ENCODE measurements at places on chromosomes 7 and 10.
A peak's percentile ranks its signal among the peaks of the same experiment; 100 is the strongest.

DNA sequence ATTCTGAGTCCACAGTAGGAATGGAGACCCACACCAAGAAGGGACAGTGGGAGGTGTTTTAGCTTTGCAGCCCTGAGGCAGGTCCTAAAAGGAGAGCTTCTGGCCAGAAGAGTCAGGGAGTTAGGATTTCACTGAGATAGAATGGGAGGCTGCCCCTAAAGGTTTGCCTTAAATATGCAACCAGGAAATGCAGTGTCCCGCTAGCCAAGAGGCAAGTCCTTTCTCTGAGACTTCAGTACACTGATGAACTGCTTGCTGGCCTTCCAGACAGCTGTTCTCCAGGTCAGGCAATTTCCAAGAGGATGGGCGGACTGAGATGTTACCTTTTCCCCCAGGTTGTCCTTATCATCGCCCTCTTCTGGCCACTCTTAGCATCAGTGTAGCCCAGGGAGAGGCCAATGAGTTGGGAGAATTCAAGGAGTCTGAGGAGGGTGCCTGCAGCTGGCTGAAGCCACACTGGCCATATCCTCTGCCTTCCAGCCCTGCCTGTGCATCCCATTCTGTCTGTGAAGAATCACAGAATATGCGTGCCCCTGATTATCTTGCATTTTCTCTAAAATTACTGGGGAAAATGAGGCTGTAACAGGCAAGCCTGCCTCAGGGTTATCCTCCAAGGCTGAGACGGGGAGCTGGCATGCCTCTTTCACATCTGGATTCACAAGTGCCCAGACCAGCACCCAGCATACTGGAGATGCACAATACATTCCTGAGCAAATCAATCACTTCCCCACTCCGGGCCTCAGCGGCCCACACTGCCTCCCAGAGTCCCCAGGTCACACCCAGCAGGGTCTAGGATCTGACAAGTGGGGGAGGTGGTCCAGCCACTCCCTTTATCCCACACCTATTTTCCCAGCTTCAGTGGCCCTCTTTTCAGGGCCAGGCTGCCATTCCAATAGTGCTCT is 2.4 kb downstream of the TLL2 start:
- no peak for DNase-seq

- DNase-seq, result no peak
Measured at GRCh38 chr10:67837541-67838314, at the start of gene DNAJC12. Gene DNAJC12 (minus strand): TSS chr10:67838188. CDS start chr10:67838011, 177 bp downstream.

DNA sequence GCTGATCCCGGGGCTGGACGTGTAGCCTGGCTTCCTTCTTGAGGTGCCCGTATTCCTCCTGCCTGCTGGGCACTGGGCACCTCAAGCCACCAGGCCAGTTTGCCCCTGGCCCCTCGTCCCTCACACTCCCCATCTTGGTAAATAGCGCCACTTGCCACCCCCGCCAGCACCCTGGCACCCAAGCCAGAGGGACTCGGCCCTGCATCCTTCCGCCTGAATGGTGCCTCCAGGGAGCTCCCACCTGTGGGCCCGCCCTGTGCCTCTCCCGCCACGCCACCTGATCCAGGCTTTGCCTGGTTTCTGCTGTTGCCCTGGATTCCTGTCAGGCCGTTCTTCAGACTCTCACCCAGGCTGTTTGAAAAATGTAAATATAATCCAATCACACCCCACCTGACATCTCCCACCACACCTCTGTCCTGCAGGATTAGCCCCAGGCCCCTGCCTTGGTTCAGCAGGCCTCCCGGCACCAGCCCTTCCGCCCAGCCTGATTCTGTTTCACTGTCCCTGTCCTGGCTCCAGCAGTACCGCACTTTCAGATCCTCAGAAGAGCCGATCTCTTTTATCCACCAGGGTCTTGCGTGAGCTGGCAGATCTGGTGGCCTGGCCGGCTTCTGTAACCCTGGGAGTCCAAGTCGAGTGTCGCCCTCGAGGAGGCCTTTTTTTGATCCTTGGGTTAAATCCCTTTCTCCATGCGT is 33.8 kb downstream of the WIPI2 start:
- DNase-seq, result no peak

DNA sequence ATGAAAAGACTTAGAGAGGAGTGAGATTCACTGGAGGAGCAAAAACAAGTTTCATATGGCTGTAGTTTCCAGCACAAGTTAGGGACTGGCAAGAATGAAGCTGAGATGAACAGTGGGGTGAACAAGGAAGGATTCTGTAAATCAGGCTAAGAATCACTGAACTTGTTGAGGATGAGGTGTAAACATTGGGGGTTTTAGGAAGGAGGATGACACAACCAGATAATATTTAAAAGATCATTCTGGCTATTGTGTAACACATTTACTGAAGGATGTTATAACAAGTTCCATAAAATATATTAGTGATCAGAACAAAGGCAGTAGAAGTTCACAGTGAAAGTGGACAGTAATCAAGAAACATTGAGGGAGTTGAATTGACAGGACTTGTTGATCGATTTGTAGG is 68.9 kb downstream of the CD36 start:
- no peak for DNase-seq

DNA sequence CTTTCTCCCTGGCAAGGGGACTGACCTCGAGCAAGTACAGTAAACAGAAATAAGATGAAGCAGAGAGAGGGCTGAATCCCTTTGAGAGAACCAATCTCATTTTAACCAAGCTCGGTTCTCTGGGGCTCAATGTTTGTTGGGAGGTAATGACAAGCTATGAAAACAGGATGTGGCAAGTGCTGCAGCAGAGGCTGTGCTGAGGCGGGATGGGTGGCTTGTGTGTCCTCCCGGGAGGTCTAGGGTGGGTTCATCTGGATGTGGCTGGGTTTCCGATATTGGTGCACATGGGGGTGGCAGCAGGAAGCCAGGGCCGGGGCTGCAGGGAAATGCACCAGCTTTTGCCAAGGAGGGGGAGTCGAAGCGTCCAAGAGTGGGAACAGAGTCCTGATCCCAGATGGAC is 84.5 kb downstream of the AOAH start:
- no peak for DNase-seq

DNA sequence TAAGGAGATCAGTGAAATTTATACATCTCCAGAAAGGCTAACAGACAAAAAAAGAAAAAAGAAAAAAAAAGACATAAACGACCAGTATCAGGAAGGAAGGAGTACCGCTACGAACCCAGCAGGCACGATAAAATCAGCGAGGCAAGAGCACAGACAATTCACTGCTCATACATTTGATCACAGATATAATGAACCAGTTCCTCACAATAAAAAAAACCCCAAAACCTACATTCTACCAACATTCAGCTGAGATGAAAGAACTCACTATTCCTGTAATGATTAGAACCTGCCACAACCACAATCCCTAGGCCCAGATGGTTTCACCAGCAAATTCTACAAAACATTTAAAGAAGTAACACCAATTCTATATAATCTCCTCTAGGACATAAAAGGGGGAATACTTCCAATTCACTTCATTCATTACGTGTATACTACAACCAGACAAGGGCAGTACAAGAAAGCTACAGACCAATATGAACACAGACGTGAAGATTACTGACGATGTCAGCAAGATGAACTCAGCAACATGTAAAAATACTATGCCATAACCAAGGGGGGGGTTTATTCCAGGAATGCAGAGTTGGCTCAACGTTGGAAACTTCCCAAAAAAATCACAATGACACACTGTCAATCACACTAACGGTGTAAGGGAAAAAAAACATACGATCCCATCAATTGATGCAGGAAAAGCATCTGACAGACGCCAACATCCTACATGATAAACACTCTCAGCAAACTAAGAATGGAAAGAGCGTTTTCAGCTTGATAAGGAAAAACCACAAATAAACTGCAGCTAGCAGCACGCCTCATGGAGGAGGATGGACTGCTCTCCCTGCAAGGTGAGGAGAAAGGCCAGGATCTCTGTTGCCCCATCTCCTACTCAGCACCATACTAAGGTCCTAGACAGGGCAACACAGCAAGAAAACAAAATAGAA is 256.2 kb downstream of the ELFN1 start:
- no peak for DNase-seq

- no peak for DNase-seq
Measured at GRCh38 chr10:8738987-8739386, 684.5 kb downstream of the GATA3 start.

- DNase-seq, result no peak
Measured at GRCh38 chr7:157708919-157709295, 372.1 kb downstream of the DNAJB6 start.

DNA sequence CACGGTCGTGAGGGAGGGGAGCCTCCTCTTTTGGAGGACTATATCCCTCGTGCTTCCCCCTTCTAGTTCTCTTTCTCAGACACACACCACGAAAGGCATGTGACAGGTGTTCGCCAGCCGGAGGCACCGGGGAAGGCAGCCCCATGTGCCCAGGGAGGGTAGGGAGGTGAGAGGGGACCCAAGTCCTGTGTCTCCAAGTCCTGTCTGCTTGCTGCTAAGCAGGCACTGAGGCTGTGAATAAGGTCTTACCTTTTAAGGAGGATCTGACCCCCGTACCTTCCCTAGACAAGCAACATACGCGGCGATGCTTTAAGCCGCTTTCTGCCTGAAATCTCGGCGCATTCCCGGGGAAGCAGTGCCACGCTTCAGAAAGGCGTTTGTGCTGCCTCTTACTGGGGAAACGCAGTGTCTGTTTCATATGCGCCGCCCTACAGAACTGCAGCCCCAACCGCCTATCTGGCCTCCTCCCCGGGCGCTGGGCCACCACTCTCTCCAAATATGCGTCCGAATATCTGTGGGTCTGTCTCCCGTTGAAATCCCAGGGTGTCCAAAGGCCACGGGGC is 770 bp downstream of the PLXNA4 start:
- peak; percentile 42 for DNase-seq

DNA sequence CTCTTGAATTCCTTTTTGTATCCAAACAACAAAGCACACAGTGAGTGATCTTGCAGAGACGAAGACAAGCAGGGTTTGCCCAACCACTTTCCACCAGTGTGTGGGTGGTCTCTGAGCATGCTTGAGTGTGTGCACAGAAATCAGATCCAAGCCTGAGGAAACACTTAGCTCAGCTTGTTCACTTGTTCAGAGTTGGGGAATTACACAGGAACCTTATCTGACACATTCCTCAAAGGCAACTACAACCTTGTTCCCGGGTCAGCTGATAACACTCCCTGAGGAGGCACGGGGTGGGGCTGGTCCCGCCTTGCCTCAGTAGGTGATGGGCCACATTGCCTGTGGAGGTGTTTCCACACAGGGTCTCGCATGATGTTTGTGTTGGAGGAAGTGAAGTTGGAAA is 216.9 kb downstream of the DYNC1I1 start:
- no peak for DNase-seq

- DNase-seq, result no peak
Measured at GRCh38 chr7:38429057-38429456, 155.6 kb upstream of the TARP start.

DNA sequence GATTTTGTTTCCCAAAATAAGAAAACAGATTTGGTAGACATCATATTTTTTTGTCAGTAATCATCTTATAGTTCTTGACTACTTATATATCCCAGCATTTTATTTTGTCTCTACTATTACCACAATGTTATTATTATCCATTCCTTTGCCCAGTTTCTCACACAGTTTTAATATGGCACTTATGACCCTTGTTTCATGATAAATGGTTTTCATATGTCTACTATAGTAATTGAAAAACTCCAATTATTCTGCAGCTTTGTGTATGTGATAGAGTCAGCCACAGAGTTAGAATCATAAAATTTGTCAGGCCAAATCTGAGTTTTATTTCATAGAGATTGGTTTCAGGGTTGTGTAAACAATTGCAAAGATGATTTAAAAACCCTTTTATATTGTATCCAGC is 203.9 kb downstream of the MALRD1 start:
- no peak for DNase-seq

Data from iPS DF 19.7 (cell line).